Stimulated activated CD4-positive, alpha-beta T cell treated with anti-CD3 and anti-CD28 coated beads, Interleukin-12 subunit alpha, Interleukin-12 subunit beta, amount 100 ng/mL, for 4 hours (primary cell): ENCODE measurements at places on chromosomes 5 and 9.

DNA sequence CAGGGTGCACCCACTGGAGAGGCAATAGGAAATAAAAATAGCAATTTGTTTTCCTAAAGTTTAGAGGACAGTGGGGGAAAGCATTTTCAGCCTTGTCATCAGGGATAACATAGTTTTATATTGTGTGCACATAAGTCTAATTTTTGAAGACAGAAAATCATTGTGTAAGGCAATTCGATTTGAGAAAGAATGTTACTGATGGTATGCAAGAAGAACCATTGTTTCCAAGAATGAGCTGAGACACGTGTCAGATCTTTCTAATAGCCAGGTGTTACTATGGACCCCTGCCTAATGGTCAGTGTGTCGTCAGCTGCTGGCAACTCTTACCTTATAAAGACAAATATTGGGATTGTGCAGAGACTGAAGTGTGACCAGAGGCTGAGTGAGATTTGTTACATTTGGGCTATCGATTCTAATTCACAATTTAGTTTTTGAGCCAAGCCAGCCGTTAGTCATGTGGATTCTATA lies 67.1 kb upstream of the PPP2R2B start:
- DNase-seq = no peak

GRCh38 chr5:159471904-159472303 lies 141.6 kb upstream of the IL12B start:
- DNase-seq = no peak

DNA sequence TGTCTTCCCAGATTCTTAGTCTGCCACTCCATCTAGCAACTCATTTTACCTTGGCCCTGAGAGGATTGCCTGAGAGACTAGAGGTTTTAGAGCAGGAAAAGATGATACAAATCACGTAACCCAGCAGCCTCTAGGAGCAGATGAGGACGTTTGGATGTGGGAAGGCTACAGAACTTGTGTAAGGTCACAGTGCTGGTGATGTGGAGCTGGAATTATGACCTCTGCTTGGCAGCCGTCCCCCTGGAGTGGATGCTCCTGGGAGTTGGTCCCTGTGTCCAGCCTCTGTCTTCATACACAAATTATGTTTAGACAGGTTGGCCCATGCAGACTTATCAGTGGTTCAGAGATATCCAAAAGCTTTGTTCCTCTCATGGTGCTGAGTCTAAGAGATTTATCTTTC lies 499.0 kb downstream of the EBF1 start:
- DNase-seq = no peak

DNA sequence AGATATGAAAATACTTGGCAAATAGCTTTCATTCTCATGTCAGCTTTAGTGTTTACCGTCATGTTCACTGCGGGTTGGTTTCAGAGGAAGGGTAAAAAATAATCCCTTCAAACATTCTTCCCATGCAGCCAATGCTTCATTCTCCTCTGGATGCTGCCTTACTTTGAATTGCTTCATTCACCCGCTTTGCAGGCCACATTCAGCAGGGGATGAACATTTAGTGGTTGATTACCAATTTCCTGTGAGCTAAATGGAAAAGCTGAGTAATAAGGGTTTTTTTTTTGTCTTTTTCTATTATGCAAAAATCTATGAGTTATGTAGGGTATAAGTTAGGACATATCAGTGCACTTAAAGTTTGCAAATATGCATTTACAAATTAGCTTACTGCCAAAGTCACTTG lies 96.3 kb upstream of the MEF2C start:
- no peak for DNase-seq

GRCh38 chr5:19001054-19001453 lies 986.9 kb downstream of the CDH18 start:
- no peak for DNase-seq

DNA sequence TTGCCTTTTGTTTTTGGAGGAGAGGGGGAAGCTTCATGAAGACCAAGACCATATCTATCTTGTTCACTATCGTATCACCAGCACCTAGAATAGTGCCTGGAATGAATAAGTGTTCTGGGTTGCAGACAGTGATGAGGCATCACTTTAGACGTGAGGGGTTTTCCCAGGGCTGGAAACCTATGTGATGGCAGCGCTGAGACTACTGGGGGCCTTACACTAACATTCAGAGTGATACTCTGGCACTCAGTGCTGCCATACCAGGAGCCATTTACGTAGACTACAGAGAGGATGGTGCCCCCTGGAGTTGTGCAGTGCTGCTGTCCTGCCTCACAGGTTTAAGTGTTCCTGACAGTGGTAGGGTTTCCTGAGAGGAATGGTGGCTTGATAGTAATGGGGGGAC lies 6.9 kb downstream of the CCL19 start:
- peak; percentile 21 for DNase-seq

GRCh38 chr5:76859591-76860247 lies 9.9 kb downstream of the S100Z start:
- no peak for DNase-seq

GRCh38 chr5:157455057-157455456 lies 5.0 kb upstream of the NIPAL4 start:
- DNase-seq = no peak

DNA sequence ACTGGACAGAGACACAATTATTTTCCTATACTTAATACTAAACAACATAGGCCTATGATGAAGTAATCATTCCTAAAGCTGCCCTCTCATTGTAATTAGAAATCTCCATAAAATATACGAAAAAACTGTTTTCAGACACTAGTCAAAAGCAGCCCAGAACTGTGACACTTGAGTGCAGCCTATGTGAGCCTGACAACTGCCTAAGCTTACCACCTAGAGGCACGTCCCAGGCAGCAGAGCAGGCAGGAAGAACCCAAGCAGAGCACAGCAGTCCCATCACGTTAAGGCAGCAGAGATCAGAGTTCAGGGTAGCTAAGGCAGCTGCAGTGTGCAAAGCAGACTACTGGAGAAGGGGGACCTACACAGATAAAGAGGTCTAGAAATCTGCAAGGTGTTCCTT lies 46.4 kb downstream of the GOLPH3 start:
- DNase-seq = no peak

- DNase-seq = no peak
Measured at GRCh38 chr5:172694061-172694460, 53.0 kb downstream of the NEURL1B start.

GRCh38 chr9:136482046-136482792 lies 621 bp downstream of the SEC16A start:
- DNase-seq = peak; percentile 26

- DNase-seq = no peak
Measured at GRCh38 chr9:79955300-79955699, 383.5 kb downstream of the TLE4 start.

DNA sequence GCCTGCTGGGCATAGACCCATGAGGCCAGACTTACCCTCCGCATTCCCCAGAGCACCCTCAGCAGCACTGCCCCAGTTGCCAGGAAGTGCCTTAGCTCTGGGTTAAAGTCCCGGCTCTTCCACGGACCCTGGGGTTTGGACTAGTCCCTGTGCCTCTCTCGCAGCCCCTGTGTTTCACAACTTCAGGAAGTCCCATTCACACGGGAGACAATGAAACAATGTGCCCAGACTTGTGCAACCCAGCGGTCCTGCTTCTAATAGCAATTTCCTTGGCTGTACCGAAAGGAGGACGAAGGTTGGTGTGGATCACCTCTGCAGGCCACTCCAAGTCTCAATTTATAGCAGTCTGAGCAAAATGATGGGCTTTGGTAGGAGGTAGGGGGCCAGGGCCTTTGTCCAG lies 41.8 kb upstream of the FAT2 start:
- no peak for DNase-seq

DNA sequence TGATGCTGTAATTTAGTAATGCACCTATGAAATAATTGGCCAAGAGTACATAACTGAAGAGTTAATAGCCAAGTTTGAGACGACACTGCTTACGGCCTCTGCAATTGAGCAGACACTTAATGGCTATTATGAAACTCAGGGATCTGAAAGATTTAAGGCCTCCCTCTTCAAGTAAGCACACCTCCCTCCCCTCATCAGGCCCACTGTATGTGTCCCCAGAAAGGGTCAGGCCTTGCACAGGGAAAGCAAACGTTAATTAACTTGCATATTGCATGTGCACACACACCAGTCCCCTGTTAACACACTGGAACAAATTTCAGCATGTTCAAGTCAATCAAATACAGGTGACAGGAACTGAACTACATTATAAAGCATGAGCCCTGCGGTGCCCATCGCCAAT lies 163.6 kb downstream of the SPOCK1 start:
- no peak for DNase-seq

- no peak for DNase-seq
Measured at GRCh38 chr5:122253794-122254193, 58.2 kb upstream of the SNCAIP start.

DNA sequence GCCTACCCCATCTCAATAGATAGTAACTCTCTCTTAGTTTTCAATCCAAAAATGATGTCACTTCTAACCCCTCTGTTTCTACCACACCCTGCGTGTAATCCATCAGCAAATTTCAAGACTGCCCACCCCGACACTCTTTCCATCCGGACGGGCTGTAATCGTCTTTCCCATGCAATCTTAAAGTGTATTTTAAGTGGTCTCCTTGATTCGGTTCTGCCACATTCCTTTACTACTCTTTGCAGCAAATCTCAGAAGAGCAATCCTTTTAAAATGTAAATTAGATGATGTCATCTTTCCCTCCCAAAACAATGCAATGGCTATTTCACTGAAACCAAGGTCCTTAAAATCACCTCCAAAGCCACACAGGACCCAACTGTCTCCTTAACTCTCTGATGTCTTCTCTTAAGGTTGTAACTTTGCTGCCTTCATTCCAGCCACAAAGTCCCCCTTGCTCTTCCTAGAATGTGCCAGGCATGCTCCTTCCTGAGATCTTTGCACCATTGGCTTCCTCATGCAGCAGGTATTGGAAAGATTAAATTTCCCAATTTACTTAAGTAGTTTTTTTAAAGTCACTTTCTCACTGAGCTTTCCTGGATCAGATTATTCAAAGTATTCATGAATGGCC lies 932.5 kb upstream of the WWC1 start:
- no peak for DNase-seq

GRCh38 chr5:141001844-141002604 lies 35.7 kb downstream of the PCDHAC2 start:
- no peak for DNase-seq

DNA sequence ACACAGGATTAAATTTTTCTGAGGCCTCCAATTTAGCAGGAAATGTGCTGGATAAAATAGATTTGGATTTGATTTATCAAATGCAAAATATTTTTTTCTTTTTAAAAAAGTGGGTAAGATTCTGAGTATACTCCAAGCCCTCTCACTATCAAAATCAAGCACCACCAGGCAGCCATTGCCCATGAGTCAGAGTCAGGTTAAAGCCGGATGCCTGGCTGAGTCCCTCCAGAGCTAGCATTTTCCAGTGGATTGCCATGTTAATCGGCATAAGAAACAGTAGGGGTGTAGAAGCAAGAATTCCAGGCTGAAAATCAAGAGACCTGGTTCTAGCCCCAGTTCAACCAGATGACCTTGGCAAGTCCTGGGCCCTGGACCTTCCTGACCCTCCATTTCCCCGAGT lies 85.3 kb downstream of the FAM114A2 start:
- no peak for DNase-seq

GRCh38 chr5:94024620-94025019 lies 283.2 kb upstream of the POU5F2 start:
- no peak for DNase-seq

DNA sequence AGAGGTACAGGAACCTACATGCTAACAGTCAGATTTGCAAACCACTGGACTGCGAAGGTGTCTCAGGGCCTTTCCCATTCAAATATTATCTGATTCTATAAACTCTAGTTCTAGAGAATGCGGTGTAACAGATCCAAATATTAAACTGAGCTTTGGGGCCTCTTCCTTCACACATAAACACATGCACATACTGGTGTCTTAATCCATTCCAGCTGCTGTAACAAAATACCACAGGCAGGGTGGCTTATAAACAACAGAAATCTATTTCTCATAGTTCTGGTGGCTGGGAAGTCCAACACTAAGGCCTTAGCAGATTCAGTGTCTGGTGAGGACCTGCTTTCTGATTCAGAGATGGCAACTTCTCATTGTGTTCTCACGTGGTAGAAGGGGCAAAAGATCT lies 30.2 kb downstream of the RETREG1 start:
- no peak for DNase-seq

- no peak for DNase-seq
Measured at GRCh38 chr5:41433552-41434181, 76.7 kb downstream of the PLCXD3 start.

DNA sequence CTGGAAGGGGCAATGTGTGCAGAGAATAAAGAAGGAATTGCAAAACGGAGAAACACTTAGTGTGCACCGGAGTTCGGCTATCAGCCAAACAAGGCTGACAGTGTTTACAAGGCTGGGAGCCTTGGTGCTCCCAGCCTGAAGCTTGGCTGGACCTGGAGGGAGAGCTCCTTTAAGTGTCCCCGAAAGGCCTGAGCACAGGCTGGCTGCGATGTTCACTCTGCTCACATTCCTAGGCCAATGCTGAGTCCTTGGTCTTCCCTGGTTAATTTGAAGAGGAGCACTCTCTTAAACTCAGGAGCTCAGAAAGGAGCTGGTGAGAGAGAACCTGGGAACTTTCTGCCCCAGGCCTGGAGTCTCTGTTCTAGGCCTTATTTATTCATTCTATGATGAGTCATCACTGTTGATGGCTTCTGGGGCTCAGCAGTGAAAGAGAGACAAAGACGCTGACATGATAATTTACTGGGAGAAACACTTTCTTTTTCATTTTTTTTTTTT lies 88.6 kb upstream of the MYO10 start:
- no peak for DNase-seq

DNA sequence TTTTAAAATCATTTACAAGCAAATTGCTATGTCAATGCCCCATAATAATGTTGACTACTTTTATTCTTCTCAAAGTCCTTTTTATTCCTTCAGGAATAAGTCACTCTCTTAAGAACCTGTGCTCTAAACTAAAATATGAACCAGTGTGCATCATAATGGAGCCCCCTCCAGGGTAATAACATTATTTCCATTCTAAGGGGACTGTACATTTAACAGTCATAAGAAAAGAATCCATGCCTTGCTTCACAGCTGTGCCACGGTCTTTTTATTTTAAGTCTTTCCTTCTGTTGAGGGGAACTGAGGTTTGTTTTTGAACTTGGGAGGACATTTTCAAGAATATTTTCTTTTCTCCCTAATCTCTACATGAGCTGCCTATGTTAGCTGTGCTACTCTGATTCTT lies 297.6 kb downstream of the MAN2A1 start:
- no peak for DNase-seq
